ENCODE measurements at places on chromosomes 5 and 9. TPM values are rescaled to one million over a fixed set of nuclear protein-coding genes. Genes with fewer than 3 reads are reported as not detected.

DNA sequence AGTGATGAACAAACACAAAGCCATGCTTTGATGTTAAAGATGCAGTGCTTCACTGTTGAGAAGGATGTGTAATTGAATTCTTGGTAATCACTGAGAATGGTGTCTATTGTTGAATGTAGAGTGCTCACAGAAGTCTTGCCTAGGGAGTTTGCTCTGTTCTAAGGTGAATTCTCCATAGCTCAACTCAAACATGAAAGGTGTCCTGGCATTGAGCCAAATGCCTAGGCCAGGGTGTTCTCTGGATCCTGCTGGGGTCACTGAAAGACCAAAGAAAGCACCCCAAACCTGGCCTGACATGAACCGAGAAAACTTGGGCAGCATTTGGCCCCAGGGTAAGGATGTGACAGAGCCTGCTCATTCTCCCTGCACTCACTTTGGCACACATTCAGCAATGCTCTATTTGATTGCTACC, 217.3 kb downstream of the ARL15 start:
- no peak overlapping the region for H3K4me3 ChIP-seq
- no peak overlapping the region for H3K27ac ChIP-seq
- H3K27me3 ChIP-seq: no peaks in the 10 kb centered on the region
- H3K36me3 ChIP-seq: no peaks in the 10 kb centered on the region
- no peak for DNase-seq
- H3K4me1 ChIP-seq: no peaks in the 10 kb centered on the region

Gene SNCAIP
- polyA plus RNA-seq: not detected

Gene OR1B1
- not detected for polyA plus RNA-seq

GRCh38 chr5:117880932-117881331, 1107.4 kb downstream of the DTWD2 start:
- no peaks in the 10 kb centered on the region for H3K27me3 ChIP-seq
- DNase-seq: no peak
- H3K36me3 ChIP-seq: no peaks in the 10 kb centered on the region
- no peak overlapping the region for H3K27ac ChIP-seq
- H3K4me3 ChIP-seq: no peak overlapping the region

DNA sequence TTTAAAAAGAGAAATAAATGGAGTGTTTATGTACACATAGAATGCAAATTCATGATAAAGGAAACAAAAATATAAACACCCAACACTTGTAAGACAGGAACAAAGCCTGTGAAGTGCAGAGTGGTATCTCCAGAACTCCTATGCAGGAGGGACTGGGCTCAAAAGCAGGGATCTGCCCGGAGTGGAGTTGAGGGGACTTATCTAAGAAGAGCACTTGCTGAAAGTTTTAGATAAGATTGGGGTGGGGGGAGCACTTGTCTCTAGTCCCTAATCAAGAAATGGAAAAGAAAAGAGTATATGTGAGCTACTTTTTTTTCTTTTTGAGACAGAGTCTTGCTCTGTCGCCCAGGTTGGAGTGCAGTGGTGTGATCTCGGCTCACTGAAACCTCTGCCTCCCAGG, 840.4 kb downstream of the MAT2B start:
- H3K4me3 ChIP-seq: no peak overlapping the region
- no peak overlapping the region for H3K27ac ChIP-seq
- H3K27me3 ChIP-seq: no peaks in the 10 kb centered on the region
- DNase-seq: no peak
- H3K4me1 ChIP-seq: peaks cover 2% of the 10 kb centered on the region

- H3K36me3 ChIP-seq: no peaks in the 10 kb centered on the region
- H3K27ac ChIP-seq: no peak overlapping the region
- DNase-seq: peak; percentile 70
- no peak overlapping the region for H3K4me3 ChIP-seq
These were observed 151.1 kb upstream of the ERCC6L2 start for GRCh38 chr9:95724253-95724991.

- H3K27me3 ChIP-seq: no peaks in the 10 kb centered on the region
- H3K4me3 ChIP-seq: no peak overlapping the region
- DNase-seq: peak; percentile 30
- peaks cover 11% of the 10 kb centered on the region for H3K4me1 ChIP-seq
These were observed 55.8 kb upstream of the ABL1 start for GRCh38 chr9:130779153-130779855.

DNA sequence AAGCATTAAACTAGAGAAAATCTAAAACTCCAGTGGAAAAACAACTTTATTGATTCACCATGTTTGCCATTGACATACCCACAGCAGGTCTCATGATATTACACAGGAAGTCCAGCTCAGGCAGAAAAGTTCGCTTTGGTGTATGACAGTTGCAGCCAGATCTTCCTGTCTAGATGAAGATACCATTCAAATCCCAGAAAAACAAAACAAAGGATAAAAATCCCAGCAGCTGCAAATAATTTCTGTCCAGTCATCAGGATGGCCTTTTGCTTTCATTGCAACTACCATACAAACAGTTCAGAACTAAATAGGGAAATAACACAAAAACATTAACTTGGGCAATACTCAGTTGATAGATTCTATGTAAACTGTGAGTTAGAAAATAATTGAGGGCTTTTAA, 136.0 kb upstream of the NREP start:
- H3K27me3 ChIP-seq: no peaks in the 10 kb centered on the region
- no peaks in the 10 kb centered on the region for H3K4me1 ChIP-seq
- H3K4me3 ChIP-seq: no peak overlapping the region
- no peak for DNase-seq

Gene OGN
- 1.1 TPM for polyA plus RNA-seq

DNA sequence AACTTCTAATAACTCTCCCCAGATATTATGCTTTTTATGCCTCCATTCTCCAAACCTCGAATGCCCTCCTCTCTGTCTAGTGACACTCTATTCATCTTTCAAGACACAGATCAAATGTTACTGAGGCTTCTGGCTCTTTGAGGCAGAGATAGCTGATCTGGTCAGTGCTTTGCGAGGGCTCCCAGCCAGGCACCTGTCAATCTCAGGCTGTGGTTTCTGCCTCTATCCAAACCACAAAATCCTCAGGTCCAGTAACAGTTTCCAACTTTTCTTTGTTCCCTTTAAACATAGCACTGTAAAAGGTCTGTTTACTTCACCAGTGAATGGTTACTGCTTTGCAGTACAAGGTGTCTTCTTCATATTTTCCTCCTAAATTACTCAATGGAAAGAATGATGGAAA, 11.5 kb upstream of the STK32A start:
- H3K27ac ChIP-seq: no peak overlapping the region
- H3K4me3 ChIP-seq: no peak overlapping the region
- no peak for DNase-seq

DNA sequence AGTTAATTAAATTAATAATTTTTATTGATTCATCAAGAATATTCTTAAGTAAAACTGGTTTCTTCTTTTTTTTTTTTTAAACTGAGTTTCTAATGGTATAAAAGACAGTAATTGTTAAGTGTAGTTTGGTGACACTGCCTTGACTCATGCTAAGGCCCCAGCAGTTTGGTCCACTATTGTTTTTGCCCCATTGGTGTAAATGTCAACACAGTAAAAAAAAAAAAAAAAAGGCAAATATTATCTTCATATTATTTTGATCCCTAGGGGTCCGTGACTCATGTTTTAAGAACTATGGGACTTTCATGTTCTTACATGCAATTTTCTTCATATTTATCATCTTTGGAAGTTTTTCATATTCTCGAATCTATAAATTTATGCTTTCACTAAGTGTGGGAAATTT, 29.2 kb upstream of the JAK2 start:
- no peaks in the 10 kb centered on the region for H3K27me3 ChIP-seq
- no peaks in the 10 kb centered on the region for H3K36me3 ChIP-seq
- no peak overlapping the region for H3K27ac ChIP-seq
- no peaks in the 10 kb centered on the region for H3K4me1 ChIP-seq

GRCh38 chr5:66144834-66145390, 812 bp downstream of the SREK1 start:
- H3K36me3 ChIP-seq: no peaks in the 10 kb centered on the region
- no peaks in the 10 kb centered on the region for H3K27me3 ChIP-seq
- peak overlapping the region; percentile 93 for H3K27ac ChIP-seq
- no peaks in the 10 kb centered on the region for H3K4me1 ChIP-seq

DNA sequence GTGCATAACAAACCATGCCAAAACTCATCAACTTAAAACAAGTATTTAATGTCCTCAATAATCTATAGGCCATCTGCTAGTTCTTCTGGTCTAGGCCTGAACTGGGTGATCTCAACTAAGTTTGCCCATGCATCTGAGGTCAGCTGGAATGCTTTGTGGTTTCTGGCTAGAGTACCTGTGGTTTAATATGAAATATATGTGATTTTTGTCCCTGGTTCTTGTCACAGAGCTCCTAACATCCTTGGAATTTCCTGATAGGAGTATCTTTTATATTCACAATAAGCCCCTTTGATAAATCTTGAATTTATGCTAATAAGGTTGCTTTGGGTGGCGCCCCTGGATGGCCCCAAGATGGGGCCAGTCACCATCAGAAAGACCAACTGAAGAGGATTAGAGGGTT, 535.9 kb downstream of the DNAH5 start:
- H3K27ac ChIP-seq: no peak overlapping the region
- no peaks in the 10 kb centered on the region for H3K4me1 ChIP-seq
- H3K36me3 ChIP-seq: no peaks in the 10 kb centered on the region
- no peak for DNase-seq
- H3K27me3 ChIP-seq: no peaks in the 10 kb centered on the region
- no peak overlapping the region for H3K4me3 ChIP-seq
